LHCN-M2 (cell line): ENCODE measurements at places on chromosomes 12 and 14. TPM values are rescaled to one million over a fixed set of nuclear protein-coding genes. Genes with fewer than 3 reads are reported as not detected.

The DIO2 gene
- total RNA-seq, result 0.38 and 1.3 TPM in 2 replicates

The SYNE2 gene
- total RNA-seq, result 11.8 and 14.8 TPM in 2 replicates

The CEBPE gene
- 0.11 TPM in 1 of 2 replicates, not detected in the other for total RNA-seq

The DAD1 gene
- 284 and 290 TPM in 2 replicates for total RNA-seq

The KRT79 gene
- total RNA-seq, result not detected in 2 replicates

The MANSC4 gene
- not detected in 2 replicates for total RNA-seq

The RNASE3 gene
- not detected in 2 replicates for total RNA-seq

The REP15 gene
- 1.6 and 3.4 TPM in 2 replicates for total RNA-seq

The HOXC10 gene
- 6.9 and 7.5 TPM in 2 replicates for total RNA-seq

GRCh38 chr14:104133496-104133895 is 4.9 kb upstream of the KIF26A start:
- DNase-seq, result no peak

- peak; percentile 48 for DNase-seq
Measured at GRCh38 chr12:95004610-95005009, 1.1 kb upstream of the NDUFA12 start.

GRCh38 chr14:72962829-72963312 is 36.6 kb downstream of the DCAF4 start:
- DNase-seq, result peak; percentile 83

- no peak for DNase-seq
Measured at GRCh38 chr14:31124197-31124596, 83.4 kb downstream of the HECTD1 start.

DNA sequence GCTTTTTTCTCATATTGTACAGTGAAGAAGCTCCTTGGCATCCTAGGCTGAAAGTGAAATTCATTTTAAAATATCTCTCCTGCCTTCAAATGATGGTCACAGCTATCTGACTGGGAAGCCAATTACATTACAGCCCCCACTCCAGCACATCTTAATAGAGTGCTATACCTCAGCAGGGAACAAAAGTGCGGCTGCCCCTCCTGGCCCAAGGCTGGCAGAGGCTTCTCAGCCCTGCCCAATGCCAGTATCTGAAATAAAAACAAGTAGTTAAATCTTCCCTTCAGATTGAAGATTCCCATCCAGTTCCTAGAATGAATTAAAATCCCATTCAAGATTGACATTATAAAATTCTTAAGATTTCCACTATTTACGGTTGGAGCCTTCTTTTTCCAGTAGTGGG is 54.9 kb upstream of the GNG2 start:
- no peak for DNase-seq

DNA sequence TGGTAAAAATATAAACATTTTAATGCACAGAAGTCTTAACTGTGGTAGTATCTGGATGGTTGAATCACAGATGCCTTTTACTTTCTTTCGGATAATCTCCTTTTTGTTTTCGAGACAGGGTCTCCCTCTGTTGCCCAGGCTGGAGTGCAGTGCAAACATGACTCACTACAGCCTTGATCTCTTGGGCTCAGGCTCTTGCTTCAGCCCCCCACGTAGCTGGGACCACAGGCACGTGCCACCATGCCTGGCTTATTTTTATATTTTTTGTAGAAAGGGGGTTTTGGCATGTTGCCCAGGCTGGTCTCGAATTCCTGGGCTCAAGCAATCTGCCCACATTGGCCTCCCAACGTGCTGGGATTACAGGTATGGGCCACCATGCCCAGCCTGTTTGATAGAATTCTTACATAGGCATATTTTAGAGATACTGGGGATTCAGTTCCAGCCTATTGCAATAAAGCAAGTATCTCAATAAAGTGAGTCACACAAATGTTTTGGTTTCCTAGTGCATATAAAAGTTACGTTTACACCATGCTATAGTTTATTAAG is 99.2 kb downstream of the SNAPC1 start:
- no peak for DNase-seq

DNA sequence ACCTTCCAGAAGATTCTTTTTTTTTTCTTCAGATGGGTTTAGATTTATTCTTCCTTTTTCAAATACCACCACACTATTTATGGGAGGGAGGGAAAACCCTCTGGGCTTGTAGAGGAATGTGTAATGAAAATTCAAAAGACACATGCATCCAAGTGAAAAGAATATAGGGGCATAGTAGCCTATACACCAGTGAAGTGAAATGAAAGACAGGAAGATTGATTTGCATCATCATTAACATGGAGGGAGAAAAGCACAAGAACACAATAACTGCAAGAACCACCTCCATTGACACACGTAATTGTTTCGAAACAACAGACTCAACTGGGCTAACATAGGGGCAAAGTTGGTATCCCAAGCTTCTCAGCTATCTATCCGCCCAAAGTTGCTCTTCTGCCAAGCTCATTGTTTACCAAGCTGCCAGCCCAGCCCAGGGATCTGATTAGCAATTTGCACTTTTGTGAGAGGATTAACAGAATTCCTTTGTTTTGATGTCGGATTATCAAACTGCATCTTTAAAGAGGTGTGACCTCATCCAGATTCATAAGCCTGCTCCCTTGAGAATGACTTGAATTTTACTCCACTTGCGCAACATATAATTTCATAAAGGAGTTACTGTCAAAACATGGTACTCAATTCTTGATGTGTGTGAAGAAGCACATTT is 430.5 kb upstream of the SOX5 start:
- peak; percentile 11 for DNase-seq

GRCh38 chr14:54440476-54440872 is 700 bp downstream of the CNIH1 start:
- no peak for DNase-seq

GRCh38 chr12:10307630-10308029 is at the start of gene KLRD1:
TSS of gene KLRD1 (plus strand) at chr12:10307870. CDS start at chr12:10308078, 208 bp downstream.
- DNase-seq, result no peak
